ENCODE measurements at places on chromosomes 1 and 21.

- DNase-seq = no peak
These were observed at the start of gene PLPPR4 for GRCh38 chr1:99264201-99265021. TSS of gene PLPPR4 (plus strand) at chr1:99264492. CDS start at chr1:99264594, 102 bp downstream.

GRCh38 chr1:2834146-2834475 is 32.6 kb upstream of the TTC34 start:
- no peak for DNase-seq

GRCh38 chr1:232009741-232010140 is 383.2 kb downstream of the DISC1 start:
- DNase-seq = no peak

GRCh38 chr1:163875927-163876320 is 554.2 kb downstream of the NUF2 start:
- no peak for DNase-seq

GRCh38 chr1:19640363-19641316 is 3.5 kb upstream of the NBL1 start:
- no peak for DNase-seq

DNA sequence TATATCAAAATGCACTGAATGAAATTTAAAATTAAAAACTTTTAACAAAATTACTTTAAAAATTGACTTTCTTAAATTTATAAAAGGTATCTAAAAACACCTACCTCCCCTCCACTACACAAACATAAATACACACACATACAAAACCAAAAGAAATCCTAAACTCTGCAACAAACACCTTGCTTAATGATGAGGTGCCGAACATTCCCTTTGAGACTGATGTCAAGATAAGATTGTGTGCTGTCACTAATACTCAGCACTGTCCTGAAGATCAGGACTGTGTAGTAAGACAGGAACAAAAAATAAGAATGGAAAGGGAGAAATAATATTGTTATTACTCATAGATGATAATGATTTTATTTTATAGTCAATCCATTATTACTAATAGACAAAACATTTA is 45.1 kb downstream of the CD53 start:
- no peak for DNase-seq

- no peak for DNase-seq
These were observed 23.0 kb upstream of the EPHA8 start for GRCh38 chr1:22540337-22540736.

DNA sequence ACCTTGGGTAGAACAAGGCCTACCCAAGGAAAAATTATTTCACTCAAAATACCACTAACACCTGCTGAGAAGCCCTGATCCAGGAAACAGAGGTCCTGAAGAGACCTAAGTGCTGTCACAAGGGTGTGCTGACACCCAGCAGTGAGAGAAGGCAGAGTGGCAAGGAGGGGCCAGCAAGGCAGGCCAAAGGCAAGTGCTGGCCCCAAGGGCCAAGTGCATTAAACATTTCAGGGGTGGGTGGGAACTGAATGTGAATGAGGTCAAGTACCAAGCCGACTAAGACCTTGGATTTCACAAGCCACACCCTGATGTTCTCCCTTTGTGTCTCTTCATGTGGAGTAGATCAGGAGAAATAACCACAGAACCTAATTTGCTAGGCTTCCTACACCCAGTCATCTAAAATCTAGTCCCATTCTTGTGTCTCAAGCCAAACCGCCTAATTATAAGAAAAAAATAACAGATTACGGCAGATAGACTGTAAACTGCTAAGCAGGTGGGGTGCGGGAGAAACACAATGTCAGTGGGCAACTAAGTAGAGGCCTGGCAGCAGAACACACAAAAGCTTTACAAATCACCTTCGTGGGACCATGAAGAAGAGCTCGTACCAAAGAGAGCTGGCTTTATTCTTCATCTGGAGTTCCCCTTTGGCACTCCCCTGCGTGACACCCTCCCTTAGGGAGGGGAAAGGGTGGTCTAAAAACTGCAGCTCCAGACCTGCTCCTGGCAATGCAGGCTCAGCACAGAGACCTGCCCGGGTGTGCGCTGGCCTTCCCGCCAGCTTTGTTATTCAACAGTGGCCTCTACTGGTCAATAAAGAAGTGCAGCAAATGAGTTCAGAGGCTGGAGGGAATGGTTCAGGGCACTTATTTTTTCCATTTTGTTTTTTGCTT is 8.7 kb downstream of the UBE2G2 start:
- no peak for DNase-seq

DNA sequence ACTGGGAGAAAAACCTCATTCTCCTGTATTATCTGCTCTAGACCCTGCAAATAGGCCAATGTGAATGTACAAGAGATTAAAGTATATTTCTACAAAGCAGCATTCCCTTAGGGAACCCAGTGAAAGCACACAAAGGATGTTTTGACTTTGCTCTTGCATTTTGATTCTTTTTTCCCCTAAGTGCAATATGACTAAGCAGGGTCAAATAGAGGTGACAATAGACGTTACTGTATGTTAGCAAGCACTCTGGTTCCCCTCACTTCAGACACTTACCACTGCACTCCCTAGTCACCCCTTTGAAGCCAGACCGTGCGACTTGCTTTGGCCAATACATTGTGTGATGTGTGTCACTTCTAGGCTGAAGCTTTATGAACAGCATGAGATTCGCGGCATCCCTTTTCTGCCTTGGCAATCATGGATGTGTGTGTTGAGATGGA is 209.7 kb downstream of the RHOU start:
- DNase-seq = no peak

GRCh38 chr1:67883069-67883468 is 49.8 kb upstream of the GNG12 start:
- no peak for DNase-seq

GRCh38 chr21:22925032-22925431 is 1926.8 kb downstream of the NCAM2 start:
- no peak for DNase-seq

- no peak for DNase-seq
These were observed 17.9 kb upstream of the CASZ1 start for GRCh38 chr1:10814312-10814711.

DNA sequence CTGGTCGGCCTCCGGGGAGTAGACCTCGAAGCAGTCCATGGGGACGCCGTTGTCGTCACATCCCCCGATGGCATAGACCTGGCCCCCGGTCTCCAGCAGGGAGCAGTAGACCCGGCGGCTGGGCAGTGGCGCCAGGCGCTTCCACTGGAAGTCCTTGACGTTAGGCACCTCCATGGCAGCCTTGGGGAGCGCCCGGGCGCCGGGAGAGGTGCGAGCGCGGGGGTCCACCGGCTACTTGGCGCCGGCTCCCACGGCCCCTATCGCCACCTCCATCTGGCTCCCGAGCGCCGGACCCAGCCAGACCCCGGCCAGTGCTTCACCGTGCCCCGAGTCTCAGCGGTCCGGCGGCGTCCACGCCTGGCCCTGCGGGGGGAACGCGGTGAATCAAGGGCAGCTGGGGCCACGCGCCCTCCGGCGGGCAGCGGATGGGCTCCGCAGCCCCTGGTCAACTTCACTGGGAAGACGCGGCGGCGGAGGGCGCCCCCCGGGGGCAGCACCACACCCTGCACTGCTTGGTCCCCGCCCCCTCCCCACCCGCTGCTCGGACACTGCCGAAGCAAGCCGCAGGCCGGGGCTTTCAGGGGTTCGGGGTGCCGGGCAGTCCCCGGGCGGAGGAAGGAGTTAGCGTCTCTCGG is 13.2 kb downstream of the KLHDC8A start:
- DNase-seq = no peak

DNA sequence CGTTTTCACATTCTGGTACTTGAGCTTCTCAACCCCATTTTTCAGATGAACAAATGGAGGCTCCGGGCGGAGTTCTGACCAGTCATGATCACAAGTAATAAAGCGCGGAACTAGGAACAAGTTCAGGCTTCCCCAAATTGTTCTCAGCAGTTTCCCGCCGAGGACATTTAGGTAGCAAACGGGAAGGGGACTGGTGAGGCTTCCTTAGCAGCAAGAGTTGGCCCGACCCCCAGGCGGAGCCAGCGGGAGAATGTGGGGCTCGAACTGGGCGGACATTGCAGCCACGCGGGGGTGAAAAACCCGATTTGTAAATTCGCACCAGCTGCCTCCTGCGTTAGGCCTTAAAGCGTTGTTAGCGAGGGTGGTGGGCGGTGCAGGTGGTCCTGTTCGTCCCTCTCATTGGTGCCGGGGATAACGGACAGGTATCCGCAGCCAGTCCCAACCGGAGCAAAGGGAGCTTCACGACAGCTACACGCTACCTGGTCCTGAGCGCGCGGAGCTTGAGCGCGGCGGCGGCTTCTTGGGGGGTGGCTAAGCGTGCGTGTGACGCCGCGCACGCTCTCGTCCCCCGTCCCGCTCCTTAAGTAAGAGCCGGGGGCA is 15.3 kb downstream of the SEMA6C start:
- DNase-seq = peak; percentile 69

DNA sequence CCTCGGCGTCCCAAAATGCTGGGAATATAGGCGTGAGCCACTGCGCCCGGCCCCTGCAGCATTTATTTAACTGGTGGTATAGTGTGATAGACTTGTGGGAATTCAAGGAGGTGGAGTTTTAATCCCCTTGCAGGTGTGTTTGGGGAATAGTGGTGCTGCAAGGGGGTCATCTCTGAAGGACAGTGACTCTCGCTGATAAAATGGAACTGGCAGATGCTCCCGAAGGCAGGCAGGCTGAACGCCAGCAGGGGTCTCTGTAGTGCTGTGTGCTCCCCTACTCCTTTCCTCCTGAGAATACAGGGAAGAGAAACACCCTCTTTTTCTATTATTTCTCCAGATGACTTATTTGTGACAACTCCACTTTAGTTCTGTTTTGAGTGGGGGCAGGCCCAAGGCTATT is 4.0 kb downstream of the OSCP1 start:
- DNase-seq = no peak

GRCh38 chr1:7009741-7010525 is 224.7 kb downstream of the CAMTA1 start:
- no peak for DNase-seq

- no peak for DNase-seq
These were observed 103.7 kb upstream of the SOD1 start for GRCh38 chr21:31555741-31556191.

GRCh38 chr1:239125893-239126292 is 260.5 kb upstream of the CHRM3 start:
- no peak for DNase-seq

DNA sequence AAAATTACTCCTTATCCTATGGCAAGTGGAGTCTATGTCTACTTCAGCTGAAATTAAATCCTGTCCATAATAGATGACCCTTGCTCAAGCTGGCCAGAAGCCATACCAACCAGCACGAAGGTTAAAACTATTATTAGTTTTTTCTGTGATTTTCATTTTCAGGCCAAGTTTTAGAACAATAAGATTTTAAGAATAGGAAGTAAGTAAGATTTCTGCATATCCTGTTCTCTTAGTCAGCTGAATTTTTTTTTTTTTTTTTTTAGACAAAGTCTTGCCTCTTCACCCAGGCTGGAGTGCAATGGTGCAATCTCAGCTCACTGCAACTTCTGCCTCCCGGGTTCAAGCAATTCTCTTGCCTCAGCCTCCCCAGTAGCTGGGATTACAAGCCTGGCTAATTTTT is 6.1 kb upstream of the RBP7 start:
- DNase-seq = no peak

DNA sequence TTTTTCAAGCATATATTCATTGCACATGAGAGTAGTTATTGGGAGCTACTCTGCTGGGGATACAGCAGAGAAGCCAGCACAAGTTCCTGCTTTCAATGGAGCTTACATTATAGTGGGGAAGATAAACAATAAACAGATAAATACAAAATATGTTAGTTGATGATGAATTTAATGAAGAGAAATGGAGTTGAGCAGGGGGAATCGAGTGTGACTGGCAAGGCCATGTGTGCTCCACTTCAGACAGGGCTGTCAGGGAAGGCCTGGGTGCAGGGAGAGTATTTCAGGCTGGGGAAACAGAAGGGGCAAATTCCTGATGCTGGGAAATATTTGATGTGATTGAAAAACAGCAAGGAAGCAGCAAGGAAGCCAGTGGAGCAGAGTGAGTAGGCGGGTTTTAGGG is 21.2 kb upstream of the BRDT start:
- DNase-seq = no peak

GRCh38 chr1:179079113-179079761 is 2.6 kb upstream of the TOR3A start:
- no peak for DNase-seq

GRCh38 chr21:33411949-33412430 is 8.8 kb downstream of the IFNGR2 start:
- DNase-seq = no peak

- DNase-seq = no peak
These were observed 56.5 kb upstream of the ZNF326 start for GRCh38 chr1:89938171-89939055.

GRCh38 chr1:89698624-89699023 is 65.7 kb downstream of the LRRC8C start:
- no peak for DNase-seq

GRCh38 chr1:172375211-172375631 is 45.3 kb upstream of the C1orf105 start:
- DNase-seq = no peak

GRCh38 chr1:203033917-203034316 is 7.6 kb downstream of the PPFIA4 start:
- DNase-seq = no peak

GRCh38 chr1:158366783-158367182 is 13.1 kb downstream of the CD1E start:
- no peak for DNase-seq

DNA sequence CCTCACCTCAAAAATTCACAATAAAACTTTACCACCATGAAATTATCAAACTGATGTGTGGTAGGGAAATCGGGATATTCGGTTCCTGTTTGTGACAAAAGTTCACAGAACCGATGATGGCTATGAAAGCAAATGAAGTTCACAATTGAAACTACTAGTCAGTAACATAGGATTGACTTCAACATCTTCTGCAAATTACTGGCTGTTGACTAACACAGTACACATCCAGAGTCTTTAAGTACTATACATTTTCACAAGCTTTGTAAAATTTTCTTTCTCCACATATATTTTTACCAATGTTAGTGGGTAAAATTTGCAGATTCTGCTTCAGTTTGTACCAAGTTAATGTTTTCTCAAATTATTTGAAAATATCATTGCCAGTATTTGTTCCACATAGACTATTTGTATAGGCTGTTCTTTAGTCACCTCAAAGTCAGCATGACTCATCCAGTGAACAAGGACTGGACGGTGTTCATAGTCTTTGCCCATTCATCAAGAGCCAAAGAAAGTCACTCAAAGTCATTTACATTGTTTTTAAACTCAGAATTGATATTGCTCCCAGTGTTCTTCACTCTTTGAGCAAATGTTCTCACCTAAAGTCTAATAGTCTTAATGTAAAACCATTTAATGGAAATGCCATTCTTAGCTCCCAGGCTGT is 213.4 kb downstream of the USP25 start:
- DNase-seq = no peak

Measured in stimulated activated CD4-positive, alpha-beta T cell treated with anti-CD3 and anti-CD28 coated beads, TNF-alpha, amount 100 ng/mL, for 48 hours (primary cell).